ENCODE measurements at places on chromosomes 4 and X.

DNA sequence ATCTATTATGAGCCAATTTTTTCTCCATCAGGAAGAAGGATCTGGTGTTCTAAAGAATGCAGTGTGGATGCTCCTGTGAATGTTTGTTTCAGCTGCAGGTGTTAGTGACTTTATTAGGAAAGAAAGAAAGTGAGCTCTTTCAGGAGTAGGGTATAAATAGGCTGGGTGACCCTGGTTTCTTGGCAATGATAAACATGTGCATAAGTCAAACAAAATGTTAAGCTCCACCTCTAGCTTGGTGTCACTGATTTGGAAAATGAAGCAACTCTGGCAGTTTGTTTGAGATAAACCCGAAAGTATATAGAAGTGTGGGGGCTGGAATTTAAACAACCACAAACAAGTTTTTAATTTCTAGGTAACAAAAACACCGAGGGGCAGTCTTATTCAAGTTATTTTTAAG is 152.3 kb downstream of the COL4A6 start:
- no peak for DNase-seq

DNA sequence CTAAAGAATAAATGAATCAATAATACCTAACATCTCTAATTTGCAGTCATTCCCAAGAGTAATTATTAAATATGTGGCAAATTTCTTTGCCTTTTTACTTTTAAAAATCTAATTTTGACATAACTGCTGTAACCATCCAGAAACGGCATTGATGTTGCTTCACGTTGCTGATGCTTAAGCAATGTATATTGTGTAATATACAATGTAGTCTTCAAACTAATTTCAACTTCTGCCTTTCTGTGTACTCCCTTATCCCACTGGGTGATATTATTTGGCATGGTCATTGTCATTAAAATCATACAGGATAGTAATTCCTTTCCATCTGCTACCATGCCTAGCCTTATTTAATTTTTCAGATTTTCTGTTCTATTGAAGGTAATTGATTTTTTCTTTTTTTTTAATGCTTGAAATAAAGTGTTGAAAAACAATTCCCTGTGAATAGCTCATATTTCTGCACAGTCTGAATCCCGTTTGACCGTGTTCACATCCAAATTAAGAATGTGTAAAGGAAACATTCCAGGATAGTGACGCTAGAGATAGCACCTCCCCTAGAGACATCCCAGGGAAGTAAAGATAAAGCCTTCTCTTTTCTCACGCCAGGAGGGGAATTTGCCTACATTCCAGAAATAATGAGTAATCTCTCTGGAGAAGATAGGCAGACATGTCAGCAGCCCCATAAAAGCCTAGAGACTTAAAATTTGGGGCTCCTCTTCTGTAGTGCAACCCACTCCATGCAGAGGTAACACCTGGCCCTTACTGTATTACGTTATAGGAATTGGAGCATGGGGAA is 8.6 kb downstream of the FAM200B start:
- DNase-seq: no peak

DNA sequence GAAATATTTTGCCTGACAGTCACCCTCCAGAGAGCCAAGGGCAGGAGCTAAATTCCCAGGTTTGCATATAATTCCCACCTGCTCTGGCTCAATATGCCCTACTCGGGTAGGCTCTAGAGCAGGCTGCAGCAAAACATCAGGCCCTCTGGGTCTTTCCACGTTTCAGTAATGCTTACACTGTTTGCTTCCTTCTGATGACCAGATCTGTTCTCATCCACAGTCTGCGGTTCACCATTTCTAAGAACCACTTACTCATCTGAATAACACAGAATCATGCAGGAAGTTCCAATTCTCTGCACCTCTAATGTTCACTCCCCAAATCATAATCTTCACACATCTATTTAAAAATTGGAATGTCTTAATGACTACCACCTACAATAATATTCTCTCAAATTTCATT is 141.4 kb downstream of the PPP3CA start:
- DNase-seq: peak; percentile 83

DNA sequence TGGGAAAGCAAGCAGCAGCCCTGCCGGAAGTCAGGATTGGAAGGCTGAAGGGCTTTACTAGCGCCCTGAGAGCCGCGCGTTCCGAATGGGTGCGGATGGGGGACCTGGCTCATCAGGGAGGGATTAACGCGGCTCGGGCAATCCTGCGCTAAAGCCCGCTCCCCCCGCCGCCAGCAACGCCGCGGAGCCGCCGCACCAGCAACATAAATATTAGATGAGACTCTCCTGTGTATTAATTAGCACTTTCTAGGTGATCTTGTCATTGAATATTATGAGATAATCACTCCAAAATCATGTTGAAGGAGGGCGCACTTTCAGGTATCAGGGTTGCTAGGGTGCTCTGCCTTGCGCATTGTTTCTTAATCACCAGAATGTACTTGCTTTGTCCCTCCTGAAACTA is 357.2 kb upstream of the FAM241A start:
- DNase-seq: no peak

DNA sequence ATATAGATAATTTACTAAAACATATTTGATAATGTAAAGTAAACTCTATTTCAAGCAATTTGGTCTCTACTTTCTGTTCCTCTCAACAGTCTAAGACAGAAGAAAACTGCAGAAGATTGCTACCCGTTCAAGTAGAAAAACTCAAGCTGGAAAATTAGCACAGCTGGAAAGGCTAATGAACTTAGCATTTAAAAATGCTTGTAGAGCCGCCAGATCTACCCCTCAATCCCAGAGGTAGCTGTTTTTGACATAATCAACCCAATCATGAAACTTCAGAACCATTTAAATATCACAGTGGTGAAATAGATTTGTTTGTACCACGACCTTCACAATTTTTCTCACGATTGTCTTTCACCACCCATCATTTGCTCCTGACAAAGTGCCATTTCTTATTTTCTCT is 479.5 kb downstream of the SPRY1 start:
- no peak for DNase-seq

DNA sequence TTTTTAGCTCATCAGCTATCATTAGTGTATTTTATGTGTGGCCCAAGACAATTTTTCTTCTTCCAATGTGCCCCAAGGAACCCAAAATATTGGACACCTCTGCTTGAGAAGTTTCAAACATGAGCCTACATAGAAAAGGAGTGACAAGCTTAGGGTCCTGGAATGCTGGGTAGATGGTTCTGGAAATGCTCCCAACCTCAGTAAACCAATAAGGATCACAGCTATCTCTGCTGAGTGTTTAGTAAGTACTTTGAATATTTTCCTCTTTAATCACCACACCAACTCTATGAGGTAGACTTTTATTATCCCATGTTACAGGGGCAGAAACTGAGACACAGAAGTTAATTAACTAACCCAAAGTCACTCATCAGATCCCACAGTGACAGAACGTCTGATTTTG is 164.9 kb upstream of the KLF3 start:
- no peak for DNase-seq

- no peak for DNase-seq
Observed at GRCh38 chr4:122083989-122084388, 68.1 kb upstream of the BLTP1 start.

DNA sequence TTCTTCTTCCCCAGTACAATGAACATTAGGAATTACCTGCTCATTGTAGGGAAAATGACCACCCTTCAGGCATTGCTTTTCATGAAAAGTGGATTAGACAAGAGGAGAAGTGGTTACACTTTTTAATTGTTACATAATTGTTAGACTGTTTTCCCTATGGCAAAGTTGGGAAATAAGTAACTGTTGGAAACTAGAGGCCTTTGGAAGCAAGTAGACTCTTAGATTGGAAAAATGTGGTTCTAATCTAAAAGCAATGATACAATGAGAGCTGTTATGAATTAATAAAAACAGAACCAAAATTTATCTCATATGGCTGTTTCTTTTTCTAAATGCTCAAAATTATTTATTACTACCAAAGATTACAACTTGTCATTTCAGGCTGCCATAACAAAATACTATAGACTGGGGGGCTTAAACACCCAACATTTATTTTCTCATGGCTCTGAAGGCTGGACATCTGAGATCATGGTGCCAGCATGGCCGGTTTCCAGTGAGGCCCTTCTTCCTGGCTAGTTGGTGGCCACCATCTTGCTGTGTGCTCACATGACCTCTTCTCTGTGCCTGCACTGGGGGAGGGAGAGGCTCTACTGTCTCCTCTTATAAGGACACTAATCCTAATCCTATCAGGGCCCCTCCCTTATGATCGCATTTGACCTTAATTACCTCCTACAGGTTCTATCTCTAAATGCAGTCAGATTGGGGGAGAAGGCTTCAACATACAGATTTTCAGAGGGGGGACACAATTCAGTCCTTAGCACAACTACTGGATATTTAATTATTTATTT is 12.5 kb downstream of the CC2D2A start:
- DNase-seq: no peak

DNA sequence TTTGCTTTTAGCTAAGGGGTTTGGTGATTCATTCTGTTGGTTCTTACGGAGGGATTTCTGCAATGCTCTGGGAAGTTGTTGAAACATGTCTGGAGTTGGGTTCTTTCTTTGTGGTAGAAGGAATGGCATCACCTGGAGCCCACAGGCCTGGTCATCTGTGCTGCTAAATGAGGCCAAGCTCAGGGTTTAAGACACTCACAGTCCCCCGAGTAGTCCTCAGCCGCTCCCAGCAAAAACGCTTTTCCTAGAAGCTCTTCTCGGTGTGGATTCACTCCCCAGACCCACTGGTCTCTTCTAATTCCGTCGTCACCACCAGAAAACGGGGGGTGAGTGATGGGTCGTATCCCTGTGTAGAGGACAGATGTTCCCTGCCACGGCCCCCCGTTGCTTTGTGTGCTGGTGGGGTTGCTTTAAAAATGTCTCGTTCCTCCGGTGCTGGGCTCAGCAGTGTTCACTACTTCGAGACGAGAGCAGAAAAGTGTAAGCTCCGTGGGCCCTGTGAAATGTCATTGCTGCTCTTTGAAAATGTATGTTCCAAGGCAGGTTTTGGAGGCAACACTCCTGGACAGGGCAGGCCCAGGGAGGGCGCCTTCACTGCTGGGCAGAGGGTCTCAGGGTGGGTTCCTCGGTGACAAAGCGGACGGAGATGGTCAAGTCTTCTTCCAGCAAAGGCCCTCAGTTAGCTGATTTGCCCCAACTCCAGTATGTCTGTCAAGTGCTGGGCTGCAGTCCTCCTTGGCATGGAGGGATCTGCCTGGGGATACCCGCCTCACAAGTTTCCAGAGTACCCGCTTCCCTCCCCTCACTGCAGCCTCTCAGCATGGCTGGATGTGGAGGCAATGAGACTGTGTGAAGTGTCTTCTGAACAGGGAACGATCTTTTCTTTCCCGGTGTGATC is 37.3 kb downstream of the PSAPL1 start:
- DNase-seq: no peak

DNA sequence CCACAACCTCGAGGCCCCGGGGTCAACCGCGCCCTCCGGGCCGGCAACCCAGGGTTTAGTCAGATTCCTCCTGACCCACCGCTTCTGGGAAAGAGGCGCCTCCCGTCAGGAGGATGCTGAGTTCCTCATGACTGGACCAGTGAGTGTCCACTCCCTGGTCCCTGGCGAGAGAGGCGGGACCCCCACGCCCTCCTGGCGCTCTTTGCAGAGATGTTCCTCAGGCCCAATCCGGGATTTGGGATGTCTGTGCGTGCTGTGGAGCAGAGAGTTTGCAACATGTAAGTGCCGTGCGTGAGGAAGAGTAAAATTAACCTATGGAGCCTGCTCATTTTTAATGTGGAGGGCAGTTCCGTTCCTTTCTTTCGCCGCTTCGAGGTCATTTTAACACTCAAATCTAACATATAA is 824 bp upstream of the UGDH start:
- no peak for DNase-seq

DNA sequence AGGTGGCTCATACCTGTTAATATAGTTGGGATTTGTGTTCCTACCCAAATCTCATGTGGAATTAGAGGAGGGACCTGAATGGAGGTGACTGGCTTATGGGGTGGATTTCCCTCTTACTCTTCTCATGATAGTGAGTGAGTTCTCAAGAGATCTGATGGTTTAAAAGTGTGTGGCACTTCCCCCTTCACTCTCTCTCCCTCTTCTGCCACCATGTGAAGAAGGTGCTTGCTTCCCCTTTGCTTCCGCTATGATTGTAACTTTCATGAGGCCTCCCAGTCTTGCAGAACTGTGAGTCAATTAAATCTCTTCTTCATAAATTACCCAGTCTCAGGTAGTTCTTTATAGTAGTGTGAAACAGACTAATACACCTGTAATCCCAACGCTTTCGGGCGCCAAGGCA is 28.3 kb upstream of the WDR19 start:
- DNase-seq: no peak

DNA sequence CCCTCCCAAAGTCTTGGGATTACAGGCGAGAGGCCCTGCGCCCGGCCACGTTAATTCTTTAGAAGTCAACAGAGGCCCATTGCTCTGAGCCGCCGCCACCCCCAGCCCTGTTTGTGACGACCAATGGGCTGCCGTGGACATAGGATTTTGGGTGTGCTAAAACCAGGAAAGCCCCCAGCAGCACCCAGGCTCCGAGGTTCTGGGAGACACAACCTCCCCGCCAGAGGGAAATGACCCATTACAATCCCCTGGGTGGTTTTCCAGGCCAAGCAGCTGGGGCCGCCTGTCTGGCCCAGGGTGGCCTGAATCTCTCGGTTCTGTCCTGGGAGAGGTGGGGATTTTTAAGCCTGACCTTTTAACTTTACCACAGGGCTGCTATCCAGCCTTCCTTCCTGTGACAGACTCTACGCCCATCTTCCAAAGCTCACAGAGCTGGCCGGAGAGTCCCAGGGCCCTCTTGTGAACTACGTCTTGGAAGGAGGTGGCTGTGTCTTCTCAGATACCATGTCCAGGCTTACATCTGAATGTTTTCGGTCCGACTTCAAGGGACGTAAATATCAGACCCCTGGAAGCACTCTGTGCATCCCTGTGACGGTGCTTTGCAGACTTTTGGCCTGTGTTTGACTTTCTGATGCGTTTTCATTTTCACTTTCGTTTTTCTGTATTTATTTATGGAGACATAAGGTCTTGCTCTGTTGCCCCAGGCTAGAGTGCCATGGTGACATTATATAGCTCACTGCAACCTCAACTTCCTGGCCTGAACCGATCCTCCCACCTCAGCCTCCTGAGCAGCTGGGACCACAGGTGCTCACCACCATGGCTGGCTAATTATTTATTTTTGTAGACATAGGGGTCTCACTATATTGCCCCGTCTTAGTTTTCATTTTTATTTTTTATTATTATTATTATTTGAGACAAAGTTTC is 36.0 kb downstream of the P2RY8 start:
- peak; percentile 55 for DNase-seq

GRCh38 chrX:1598876-1599790 is 7.7 kb downstream of the AKAP17A start:
- DNase-seq: no peak

- no peak for DNase-seq
Observed at GRCh38 chr4:73862322-73862721, 6.9 kb upstream of the CXCL1 start.

DNA sequence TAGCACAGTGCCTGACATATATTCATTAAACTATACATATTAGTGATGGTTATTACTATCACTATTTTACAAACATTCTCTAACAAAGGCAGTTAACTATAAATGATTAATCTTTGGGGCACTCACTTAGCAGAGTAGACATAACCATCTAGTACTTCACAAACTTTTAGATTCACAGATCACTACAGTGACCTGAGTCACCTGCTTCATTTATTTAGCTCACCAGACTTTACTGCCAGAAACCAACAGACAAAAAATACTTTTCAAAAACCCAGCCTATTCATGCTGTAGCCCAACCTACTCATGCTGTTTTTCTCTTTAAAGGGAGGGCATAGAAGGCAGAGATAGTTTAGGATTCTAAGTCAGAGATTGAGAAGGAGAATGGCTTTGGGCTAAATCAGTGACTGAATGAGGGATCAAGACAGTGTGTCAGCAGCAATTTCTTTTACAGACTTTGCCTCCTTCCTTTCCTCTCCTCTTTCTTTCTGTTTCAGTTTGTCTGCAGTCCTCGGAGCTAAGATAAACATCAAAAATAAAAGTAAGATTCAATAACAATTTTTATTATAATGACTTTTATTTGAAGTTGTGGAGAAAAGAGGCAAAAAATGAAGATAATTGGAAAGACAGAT is 34.7 kb upstream of the PDE5A start:
- no peak for DNase-seq
